ENCODE measurements at places on chromosomes 16 and 17.

DNA sequence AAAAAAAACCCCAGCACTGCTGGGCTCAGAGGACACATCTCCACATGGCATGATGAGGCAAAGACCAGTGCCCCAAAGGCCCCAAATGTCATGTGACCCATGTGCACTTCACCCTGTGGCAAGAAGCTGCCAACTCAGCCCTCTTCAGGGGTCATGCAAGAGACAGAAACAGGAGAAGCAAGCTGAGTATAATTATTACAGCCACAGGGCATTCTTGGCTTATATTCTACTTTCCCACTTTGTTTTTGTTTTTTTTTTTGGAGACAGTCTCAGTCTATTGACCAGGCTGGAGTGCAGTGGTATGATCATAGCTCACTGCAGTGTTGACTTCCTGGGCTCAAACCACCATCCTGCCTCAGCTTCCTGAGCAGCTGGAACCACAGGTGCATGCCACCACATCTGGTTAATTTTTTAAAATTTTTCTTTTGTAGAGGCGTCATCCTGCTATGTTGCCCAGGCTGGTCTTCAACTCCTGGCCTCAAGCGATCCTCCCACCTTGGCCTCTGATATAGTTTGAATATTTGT lies 32.7 kb upstream of the LITAF start:
- DNase-seq, result no peak

DNA sequence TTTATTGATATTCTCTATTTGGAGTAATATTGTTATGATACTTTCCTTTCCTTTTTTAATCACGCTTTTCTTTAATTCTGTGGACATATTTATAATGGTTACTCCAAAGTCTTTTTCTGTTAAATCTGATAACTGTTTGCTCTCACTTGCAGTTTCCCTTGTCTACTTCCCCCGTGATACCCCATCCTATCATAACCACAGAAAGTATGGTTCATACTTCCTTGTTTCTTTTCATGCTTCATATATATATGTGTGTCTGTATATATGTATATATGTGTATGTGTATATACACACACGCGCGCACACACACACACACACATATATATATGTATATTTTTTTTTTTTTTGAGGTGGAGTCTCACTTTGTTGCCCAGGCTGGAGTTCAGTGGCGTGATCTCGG lies 23.5 kb downstream of the SPECC1 start:
- no peak for DNase-seq

GRCh38 chr17:75356260-75356937 lies 49.1 kb downstream of the GRB2 start:
- no peak for DNase-seq

GRCh38 chr17:42034059-42034458 lies 14.2 kb downstream of the NKIRAS2 start:
- DNase-seq, result no peak

- DNase-seq, result no peak
Measured at GRCh38 chr16:86886651-86887050, 308.3 kb downstream of the FOXL1 start.

DNA sequence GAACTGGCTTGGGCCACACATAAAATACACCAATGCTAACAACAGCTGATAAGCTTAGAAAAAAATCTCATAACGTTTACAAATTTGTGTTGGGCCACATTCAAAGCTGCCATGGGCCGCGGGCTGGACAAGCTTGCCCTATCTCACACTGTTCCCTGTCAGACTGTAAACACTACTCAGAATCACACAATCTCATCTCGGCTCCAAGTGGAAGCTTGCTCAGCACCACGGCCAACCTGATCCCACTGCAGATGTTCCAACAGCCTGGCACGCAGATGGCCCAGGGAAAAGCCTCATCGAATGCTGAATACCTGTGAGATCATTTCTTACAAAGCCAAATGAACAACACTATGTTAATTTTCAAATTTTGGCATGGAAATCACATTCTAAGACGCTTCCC lies 125.8 kb downstream of the ANKRD11 start:
- DNase-seq, result no peak

GRCh38 chr16:85398050-85398451 lies 215.1 kb upstream of the GSE1 start:
- no peak for DNase-seq

- DNase-seq, result no peak
Measured at GRCh38 chr17:61368832-61369450, 30.7 kb upstream of the TBX2 start.

DNA sequence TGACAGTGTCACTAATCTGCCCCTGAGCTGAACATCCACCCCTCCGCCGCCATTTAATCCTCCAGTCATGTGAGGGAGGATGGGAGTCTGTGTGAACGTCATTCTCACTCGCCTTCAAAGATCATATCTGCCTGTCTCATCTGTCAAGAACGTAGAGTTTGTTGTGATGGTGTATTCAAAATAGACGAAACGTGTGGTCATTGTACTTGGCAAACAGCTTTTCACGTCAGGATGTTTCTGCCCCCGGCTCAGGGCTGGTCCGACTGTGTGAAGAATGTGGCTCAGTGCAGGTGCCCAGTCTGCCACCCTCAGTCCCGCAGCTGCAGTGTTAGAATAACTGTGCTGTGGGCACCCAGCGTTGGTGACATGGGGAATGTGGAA lies 148.0 kb downstream of the KCNJ12 start:
- DNase-seq, result peak; percentile 11

- no peak for DNase-seq
Measured at GRCh38 chr16:56611281-56611833, 3.0 kb downstream of the MT2A start.

GRCh38 chr16:52318302-52319009 lies 228.5 kb downstream of the TOX3 start:
- DNase-seq, result no peak

- no peak for DNase-seq
Measured at GRCh38 chr16:77112746-77113145, 78.2 kb upstream of the MON1B start.

DNA sequence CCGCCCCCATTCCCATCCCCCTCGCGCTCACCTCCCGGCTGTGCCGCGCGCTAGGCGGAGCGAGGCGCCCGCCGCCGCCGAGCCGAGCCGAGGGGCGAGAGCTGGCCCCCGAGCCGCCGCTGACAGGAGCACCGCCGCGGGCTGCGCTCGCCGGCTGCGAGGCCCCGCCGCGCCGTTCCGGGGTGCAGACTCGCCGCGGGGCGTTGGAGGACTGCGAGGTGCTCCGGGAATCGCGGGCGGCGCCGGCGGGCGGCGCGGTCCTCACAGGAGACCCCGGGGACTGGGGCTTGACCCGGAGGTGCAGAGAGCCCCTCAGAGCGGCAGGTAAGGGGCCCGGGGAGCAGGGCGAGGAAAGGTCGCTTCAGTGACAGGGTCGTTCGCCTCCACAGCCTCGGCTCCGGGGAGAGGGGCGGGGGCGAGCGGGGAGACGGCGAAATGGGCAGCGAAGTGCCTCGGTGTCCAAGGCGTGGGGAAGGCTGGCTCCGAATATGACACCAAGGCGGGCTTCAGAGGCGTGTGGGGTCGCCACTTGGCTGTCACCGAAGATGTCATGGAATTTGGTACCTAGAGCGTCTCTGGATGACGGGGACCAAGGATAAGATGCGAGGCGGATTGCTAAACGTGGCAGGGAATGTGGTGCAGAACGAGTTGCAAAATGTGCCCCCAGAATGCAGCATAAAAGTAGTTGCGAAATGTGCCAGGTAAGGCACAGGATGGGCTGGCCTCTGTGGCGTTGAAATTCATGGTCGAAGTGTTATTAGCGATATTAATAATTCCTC lies 580 bp downstream of the TANC2 start:
- DNase-seq, result peak; percentile 17

DNA sequence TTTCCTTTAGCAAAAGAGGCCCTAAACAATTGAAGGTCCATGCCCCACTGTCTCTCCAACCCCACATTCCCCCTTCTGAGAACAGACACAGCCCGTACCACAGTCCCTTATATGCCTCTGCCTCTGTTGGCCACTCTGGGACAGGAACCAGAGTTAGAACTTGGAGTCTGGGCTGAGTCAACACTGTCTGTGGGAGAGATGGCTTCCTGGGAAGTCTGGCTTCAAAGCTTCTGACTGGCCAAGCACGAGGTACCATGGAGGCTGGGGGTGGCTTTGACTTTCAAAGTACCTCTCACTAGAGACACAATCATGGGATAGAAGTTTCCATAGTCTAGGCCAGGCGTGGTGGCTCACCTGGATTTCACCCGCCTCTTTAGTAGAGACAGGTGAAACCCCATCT lies 14.9 kb upstream of the SPOP start:
- DNase-seq, result no peak

DNA sequence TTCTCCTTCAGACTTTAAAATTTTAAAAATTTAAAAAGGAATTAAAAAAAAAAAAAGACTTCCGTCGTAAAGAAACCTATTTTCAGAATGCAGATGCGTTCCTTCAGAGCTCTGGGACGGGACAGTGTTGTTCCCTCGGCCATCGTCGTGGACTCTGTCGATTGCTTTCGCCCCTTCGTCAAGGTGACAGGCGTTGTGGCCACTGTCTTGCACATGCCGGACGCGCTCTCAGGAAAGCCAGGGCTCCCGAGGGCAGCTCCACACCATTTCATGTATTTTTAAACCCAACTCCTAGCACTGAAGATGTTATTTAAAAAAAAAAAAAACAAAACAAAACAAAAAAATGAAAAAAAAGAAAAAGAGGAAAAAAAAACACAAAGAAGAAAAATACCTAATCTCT lies 22.3 kb downstream of the TMC6 start:
- DNase-seq, result no peak

GRCh38 chr17:58082870-58083490 lies at the start of gene DYNLL2:
Gene DYNLL2 (plus strand): TSS chr17:58083419. CDS start chr17:58087091, 3,672 bp downstream.
- DNase-seq, result peak; percentile 96

DNA sequence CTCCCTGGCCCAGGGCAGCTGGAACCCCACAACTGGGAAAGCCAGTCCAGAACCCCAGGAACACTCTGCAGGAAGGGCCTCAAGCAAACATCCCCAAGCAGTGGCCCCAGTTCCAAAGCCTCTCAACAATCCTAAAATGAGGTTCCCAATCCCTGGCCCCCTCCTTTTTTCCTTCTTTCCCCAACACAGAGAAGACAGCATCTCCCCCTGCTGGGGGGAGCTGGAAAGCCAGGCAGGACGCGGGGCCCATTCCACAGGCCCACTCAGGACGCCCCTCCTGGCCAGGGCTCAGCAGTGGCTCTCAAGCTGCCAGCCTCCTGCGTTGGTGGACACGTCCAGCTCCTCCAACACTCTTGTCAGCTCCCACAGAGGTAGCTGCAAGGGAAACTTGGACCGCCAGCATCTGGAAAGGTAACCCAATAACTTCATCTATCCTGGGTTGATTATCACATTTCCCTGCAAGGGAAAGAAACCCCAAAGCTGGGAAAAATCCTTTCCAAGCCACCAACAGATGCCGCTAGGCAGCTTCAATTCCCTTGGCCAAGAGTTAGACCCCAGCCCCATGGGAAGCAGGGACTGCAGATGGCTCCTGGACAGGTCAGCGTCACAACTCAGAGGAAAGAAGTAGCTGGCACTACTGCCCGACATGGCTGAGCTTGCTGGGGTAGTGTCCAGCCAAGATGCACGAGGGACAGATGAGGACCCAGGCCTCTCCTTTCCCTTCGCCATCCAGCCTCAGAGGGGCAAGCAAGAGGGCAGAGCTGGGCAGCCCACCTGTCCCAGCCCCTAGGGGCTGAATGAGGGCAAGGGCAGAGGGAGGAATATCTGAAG lies 7.6 kb downstream of the HDAC5 start:
- peak; percentile 42 for DNase-seq

- no peak for DNase-seq
Measured at GRCh38 chr16:2865651-2866050, 7.7 kb upstream of the PRSS22 start.

GRCh38 chr17:49358641-49359247 lies 3.3 kb downstream of the ZNF652 start:
- no peak for DNase-seq

GRCh38 chr17:74641224-74641957 lies 17.9 kb upstream of the CD300E start:
- DNase-seq, result no peak

- peak; percentile 52 for DNase-seq
Measured at GRCh38 chr17:62800585-62800984, 7.5 kb downstream of the MARCHF10 start.

GRCh38 chr16:66359012-66359411 lies 7.5 kb upstream of the CDH5 start:
- peak; percentile 53 for DNase-seq

DNA sequence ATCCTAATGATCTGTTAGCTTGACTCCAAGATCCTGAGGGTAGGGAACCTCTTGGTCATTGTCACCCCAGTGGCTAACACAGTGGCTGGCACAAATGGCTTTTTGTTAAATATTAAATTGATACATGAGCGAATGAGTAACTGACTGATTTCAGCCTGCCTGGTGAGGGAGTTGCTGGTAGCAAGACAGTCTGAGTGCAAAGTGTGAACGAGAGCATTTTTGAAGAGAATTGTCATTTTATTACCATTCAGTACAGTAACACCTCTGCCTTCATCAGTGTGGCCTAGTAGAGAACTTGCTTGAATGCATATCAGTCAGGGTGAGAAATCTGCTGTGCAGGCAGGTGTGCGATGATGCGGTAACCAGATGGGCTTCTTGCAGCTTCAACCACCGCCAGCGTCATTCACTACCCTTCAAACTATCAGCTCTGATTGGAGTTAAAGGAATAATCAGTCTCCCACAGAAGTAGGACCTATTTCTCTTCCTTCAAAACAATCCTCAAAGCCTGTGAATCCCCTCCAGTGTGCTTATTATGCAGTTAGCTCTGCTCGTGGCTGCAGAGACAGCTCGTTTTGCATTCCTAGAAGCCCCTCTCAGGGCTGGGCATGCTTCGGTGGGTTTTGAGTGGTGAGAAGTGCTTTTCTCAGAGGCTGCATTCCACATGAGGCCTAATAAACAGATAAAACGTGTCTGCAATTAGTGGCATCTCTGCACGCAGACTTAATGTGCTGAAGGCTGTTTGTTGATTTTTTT lies 29.0 kb downstream of the HEXIM2 start:
- no peak for DNase-seq

- no peak for DNase-seq
Measured at GRCh38 chr17:70034158-70034557, 40.9 kb upstream of the KCNJ16 start.

DNA sequence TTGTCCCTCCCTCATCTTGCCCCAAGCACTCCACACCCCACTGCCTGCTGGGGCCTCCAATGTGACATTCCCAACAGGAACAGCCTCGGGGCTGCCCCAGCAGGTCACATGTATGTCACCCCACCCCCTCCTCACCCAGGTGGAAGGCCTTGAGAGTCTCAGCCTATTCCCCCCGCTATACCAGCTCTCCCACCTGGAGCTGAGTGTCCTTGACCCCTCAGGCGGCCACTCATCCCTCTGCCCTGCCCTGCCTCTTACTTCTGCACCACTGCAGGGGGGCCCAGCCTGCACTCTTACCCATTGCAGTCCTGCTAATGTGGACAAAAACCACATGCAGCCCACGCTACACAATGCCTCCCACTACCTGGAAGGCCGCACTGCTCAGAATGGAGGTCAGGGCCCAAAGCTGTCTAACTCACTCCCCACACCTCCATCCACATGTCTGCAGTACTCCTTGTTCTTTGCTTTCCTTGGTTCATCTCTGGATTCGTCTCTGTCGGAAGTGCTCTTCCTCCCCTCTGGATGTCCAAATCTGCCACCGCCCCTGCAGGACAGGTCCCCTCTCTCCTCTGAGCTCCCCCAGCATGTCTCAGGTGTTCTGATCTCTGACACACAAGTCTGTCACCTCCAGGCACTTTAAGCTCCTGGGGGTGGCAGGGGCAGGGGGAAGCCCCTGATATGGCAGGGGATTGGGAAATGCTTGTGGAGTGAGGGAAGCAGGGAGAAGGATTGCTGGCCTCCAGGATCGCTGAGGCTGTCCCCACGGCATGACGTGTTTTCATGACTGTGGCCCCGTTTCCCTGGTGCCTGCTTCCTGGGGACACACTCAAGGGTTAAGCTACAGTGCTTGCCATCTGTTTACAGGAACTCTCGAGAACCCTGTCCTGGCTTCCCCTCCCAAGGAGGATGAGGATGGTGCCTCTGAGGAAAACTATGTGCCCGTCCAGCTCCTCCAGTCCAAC lies 20.8 kb downstream of the TRPV2 start:
- DNase-seq, result no peak
